ENCODE measurements at places on chromosomes 2 and 18.

DNA sequence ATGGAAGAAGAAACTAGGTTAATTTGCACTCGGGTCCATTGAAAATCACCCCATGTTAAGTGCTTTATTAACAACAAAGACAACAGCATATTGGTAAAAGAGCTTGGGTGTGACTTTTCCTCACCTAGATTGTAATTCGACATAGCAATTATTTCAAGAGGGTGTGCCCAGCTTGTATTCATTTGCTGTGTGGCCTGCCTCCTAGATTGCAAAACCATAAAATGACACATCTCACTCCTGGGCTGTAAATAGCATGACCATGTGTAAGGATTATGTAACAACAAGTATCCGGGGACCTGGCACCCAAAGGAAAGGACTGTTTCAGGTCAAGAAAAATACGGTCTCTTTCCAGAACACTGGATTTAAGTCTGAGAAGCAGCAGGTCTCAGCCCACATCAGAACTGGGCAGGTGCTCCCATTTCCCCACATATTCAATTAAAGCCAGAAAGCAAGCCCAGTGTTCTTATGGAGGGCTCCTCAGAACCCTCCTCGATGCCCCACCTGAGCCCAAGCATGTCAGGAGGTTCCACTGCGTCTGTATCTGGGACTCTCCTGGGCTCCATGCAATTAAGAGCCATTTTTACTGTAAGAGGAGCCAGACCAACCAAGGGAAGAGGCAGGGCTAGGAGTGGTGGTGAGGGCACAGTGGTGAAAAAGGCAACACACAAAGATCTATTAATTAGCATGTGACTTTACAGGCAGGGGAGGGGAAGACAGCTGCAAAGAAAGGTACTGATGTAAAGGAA lies 39.2 kb downstream of the MREG start:
- peak; percentile 3 for DNase-seq

DNA sequence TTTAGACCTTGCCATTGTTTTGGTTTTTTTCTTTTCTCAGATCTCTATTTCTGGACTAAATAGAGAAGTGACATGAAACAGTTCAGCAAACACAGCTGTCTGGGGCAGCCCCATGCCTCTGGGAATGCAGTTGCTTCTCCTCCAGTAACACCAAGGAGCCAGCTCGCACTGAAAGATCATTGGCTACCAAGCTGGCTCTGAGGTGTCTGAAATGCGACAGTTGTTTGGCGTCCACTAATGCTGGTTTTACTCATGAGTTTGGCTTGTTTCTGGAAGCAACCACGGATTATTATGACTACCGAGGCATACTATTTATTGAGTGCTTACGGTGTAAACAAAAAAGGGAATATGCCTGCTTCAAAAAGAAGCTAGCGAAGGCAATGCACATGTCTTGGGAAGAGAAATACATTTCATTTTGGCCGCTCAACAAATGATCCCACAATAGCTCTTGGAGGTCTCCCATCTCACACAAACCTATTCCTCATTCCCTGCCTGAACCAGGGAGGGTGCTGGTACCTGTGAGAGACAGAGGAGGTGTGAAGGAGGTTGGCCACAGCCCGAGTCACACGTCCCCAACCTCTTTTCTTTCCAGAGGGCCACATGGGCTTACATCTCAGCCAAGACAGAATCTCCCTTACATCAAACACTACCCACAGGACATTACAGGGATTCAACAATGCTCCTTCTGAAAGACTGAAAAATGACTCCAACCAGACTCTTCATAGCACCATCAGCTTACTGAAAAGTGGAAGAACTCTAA lies 37.5 kb upstream of the NEB start:
- peak; percentile 80 for DNase-seq

DNA sequence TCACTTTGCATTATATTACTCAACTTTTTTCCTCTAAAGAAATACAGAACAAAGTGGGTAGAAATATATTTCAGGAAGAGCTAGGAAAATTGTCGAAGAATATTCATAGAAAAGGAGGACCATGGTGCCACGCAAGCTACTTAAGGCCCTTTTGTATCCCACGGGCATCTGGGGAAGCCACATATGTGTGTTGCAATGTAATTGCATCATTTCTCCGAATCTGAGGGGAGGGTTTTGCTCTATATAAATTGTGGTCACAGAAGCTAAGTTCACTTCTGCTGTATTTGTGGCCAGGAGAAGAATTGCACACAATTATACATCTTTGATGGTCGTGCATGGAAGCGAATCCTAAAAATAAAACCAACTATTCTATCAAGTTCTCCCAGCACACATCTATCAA lies 360.3 kb downstream of the IRS1 start:
- DNase-seq: no peak

GRCh38 chr2:36733215-36733614 lies 36.7 kb downstream of the VIT start:
- no peak for DNase-seq

DNA sequence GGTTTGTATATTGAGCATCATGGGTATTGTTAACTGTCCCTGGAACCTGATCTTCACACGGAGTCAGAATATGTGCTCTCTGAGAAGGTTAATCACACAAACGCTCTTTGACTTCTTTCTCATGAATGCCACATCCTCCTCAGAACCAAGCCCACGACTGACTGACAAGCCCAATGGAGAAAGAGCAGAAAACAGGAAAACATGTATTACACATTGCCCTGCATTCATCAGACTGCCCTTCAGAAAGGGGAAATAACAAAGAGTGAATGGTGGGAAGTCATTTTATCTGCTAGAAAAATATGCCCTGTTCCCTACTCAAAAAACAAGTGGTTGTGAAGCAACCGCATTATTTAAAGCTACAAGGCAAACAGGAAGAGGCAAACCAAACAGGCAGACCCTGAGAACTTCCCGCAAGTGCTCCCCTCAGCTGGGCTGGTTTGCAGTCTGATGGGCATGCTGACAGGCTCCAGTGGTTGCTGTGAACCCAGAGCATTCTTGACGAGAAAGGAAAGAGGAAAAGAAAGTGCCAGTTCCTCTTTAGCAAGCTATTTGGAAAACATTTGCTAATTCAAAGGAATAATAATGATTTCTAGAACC lies 172.9 kb upstream of the SETBP1 start:
- DNase-seq: peak; percentile 67

GRCh38 chr2:72271276-72271614 lies 123.6 kb upstream of the CYP26B1 start:
- no peak for DNase-seq

- DNase-seq: no peak
Measured at GRCh38 chr2:135582383-135582782, 51.1 kb downstream of the R3HDM1 start.

- DNase-seq: no peak
Measured at GRCh38 chr2:215107216-215108056, 31.0 kb downstream of the ABCA12 start.

DNA sequence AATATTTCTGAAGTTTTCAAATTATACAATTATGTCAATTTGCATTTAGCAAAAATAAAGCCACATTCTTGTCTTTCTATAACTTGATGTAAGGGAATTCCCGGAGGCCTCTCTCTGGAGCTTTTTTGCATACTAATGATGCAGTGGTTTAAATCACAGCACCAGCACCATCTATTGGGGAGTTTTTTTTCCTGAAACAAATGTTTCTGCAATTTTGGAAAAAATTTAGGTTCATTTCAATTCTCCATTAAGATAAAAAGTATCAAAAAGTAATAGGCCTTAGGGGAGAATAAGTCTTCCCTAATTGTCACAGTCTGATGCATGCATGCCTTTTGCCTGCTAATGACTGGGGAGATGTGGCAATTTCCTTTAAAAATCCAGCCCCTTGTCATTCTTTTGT lies 13.5 kb downstream of the CBLN2 start:
- no peak for DNase-seq

DNA sequence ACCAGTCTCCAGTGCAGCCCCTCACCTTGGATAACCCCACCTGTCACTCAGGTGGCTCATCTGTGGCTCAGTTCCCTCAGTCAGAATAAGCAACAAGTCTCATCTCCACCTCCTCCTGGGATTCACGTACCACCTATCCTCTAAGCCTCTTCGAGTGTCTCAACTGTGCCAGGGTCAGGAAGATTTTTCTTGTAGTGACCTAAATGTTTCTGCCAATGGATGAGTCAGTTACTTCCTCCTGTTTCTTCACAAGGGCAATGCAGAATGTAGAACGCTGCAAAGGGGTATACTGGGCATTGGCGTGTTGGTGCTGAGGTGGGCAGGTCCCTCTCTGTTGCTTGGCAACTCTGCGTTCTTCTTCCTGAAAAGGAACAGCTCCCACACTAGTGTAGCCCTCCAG lies 213.3 kb upstream of the CXCR4 start:
- no peak for DNase-seq

DNA sequence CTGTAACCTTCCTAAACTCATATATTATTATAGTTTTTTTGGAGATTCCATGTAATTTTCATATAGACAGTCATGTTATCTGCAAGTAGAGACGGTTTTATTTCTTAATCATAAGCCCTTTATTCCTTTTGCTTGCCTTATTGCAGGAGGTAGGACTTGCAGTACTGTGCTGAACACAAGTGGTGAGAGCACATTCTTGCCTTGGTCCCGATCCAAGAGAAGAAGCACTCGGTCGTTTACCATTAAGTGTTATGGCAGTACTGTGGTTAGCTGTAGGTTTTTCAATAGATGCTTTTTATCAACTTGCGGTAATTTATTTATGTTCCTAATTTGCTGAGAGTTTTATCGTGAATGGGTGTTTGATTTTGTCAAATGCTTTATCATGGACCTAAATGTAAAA lies 305.7 kb downstream of the DYSF start:
- no peak for DNase-seq

DNA sequence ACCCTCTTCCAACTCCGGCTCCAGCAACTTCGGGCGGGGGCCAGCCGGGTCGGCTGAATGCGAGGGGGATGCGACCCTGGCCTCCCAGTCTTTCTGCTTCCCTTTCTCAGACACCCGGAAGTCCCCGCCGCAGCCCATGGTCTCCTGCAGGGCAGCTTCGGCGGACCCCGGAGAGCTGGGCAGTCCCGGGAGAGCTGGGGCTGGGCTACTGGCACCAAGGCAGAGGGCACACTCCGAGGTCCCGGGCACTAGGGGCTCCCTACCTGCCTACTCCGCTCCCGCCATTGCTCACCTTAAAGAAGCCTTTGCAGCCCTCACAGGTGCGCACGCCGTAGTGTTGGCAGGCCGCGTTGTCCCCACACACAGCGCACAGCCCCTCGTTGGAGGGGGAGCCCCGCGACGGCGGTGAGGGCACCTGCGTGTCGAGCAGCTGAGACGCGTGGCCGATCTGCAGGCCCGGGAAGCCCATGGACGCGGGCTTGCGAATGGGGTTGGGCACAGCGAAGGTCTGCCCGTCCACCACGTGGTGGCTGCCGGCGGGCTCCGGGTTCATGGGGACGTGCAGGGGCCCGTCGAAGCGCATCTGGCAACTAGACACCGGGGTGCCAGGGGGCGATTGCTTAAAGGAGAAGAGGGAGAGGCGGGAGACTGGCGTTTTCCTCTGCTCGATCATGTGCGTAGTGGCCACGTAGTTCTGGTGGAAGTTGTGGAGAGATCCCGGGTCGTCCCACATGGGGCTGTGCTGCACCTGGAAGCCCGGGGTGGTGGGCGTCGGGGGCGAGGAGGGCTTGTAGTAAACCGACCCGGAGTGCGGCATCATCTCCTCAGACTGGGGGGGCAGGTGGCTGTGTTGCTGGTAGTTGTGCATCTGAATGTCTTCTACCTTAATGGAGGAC lies 3.2 kb downstream of the NR4A2 start:
- no peak for DNase-seq

DNA sequence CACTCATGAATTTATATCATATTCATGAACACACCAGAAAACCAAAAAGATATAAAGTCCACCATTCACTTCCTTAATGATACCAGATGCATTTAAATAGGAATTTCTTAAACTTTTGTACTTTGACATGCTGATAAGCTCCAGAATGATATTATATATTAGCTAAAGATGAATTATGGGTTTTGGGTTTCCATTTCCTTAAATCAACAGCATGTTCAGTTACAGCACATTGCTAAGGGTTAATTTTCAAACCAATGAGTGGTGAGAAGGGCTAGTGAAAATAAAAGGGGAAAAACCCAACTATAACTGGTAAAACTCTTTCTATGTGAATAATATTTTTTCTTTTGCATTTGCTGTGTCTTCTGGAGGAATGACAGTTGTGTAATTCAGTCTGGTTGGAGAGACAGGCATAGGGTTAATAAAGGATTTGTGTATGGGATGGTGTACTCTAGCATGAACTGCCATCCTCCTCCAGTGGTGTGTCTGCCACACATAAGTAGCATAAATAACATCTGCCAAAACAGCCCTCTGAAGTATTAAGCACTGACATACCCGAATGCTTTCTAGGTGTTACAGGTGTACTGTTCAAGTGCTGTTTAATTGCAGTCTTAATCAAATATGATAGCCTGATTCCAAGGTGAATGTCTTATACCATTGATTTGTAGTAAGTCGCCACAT lies 19.3 kb upstream of the CPS1 start:
- no peak for DNase-seq

DNA sequence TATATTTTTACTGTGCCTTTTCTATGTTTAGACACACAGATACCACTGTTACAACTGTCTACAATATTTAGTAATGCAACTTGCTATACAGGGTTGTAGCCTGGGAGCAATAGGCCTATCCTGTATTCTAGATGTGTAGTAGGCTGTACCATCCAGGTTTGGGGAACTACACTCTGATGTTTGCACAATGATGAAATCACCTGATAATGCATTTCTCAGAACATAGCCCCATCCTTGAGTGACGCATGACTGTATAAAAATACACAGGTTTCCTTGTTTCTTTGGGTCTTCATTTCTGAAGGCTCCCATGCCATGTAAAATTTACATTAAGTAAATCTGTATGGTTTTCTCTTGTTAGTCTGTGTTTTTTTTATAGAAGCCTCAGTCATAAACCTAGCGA lies 270.9 kb upstream of the SKOR2 start:
- DNase-seq: no peak

DNA sequence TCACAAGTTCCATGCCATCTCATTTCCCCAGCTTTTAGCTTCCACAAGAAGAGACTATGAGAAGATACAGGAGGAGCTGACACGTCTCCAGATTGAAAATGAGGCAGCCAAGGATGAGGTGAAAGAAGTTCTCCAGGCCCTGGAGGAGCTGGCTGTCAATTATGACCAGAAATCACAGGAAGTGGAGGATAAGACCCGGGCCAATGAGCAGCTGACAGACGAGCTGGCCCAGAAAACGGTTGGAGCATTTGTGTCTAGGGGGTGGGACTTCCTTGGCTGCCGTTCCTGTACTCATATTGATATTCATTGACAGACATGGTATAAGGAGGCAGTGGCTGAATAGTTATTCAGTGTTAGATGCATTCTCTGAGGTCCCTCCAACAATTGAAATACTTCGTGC lies 57.2 kb upstream of the LYPD6B start:
- DNase-seq: no peak

Measured in CD4-positive, alpha-beta T cell treated with Interferon gamma for 1 hour (primary cell).